ENCODE measurements at places on chromosomes 1 and 21.

DNA sequence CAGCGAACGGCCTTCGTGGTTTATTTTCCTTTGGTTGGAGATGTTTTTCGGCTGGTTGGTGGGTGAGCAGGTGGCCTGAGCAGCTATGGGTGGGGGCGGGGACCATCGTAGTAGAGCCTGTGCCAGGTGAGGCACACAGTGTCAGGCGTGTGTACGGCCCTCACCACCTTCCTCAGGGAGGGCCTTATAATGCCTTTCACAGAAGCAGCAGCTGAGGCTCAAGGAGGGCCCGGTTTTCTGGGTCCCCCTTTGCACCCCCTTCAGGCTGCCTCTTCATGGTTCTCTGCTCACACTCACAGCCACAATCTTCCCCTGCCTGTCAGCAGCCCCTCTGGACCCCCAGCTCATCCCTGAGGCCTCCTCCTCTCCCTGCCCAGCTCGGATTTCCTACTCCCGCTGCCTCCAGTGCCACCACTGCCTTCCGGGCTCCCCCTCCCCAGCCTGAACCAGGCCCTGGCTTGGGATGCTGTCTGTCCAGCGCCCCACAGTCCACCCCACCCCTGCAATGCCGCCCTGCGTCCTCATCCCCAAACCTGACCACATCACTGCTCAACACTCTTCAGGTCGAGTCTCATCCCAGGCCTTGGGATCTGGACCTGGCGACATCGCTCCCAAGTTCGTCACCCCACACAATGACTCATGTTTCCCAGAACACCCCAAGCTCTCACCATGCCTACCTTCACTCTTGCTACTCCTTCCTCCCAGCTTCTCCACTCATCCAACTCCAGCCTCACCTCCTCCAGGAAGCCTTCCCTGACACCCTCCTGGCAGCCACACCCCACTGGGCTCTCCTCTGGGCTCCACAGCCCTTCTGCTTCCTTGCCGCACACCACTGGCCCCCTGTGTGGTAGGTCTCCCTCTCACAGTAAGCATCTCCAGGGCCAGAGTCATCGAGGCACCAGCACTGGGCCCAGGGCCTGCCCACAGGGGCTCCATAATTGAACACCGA, 53.9 kb downstream of the DMRTB1 start:
- no peak for DNase-seq

- DNase-seq, result peak; percentile 15
Measured at GRCh38 chr1:162349635-162350330, 26.9 kb downstream of the SPATA46 start.

DNA sequence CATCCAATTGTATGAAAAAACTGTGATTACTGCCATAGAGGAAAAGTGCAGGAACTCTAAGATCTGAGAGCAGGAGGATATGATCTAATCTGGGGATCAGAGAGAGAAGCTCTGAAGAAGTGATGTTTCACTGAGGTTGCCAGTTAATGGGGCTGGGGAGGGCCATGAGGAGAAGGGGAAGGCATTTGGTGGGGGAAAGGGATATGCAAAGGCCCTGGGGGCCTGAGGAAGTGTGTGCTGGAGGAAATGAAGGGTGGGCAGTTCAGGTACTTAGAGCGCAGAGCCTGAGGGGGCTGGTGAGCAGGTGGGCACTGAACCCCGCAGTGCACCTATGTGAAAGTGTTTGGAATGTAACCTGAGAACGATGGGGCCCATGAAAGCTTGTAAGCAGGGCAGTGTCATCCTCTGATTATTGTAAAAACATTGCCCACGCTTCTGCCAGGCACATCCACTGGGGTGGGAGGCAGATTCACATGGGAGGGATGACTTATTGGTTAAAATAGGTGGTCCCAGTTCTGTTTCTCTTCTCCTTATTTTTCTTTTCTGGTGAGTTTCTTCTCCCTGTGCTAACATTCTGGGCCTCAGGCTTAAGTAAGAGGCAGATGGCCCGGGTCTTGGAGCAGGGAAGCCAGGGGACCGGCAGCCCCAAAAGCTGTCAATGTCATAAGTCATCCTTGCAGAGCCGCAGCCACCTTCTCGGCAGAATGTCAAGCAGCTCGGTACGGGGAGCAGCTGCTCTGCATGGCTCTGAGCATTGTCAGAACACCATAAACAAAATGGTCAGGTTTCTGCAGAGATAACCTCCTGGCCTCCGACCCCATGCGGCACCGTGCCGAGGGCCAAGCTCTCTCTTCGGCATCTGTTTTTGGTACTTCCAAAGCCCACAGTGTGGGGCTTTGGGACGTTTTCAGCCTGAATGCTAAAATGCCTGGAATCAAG, 492.0 kb upstream of the VAMP3 start:
- DNase-seq, result no peak

- no peak for DNase-seq
Measured at GRCh38 chr1:145855426-145855948, 3.4 kb downstream of the PIAS3 start.

- DNase-seq, result no peak
Measured at GRCh38 chr1:194043984-194044755, 857.8 kb upstream of the B3GALT2 start.

DNA sequence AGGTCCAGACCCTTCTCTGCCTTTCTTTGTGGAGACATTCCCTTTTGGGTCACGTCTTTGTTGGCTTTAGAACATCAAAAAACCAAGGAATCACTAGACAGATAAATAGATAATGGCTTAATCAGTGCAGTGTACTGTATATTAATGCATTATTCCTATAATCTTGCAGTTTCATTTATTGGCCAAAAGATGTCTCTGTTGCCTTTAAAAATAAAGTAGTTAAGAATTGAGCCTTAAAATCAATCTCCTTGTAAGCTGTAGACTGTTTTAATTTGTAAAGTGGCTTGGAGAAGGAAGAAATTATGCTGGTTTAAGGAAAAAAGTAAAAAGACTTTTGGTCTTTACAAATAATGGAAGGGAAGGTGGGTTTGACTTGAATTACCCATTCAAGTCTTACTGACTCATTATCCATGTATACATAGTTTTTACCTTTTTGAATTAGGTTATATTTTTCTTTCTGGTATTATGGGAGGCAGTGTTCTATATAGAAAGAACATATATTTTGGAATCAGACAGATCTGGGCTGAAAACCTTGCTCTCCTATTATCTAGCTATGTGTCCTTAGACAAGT, 84.6 kb downstream of the VPS13D start:
- DNase-seq, result no peak

DNA sequence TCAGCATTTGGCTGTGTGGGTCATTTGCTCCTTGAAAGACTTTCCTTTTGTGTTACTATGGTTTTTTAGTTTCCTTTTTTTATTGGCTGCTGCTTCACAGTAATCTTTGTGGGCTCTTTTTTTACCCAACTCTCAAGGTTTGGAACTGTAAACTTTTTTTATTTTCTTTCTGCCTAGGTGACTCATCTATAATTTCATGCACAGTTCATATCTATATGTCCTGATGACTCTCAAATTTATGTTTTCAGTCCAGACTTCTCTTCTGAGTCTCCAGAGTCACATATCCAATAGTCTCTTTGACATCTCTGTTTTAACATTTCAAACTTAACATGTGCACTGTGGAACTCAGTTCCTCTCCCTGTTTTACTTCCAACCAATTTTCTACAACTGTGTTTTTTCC, 83.4 kb downstream of the ATF6 start:
- DNase-seq, result no peak

- DNase-seq, result no peak
Measured at GRCh38 chr1:232481091-232481490, 148.8 kb downstream of the SIPA1L2 start.

All from NCI-H1417 (cell line).